ENCODE measurements at places on chromosomes 5 and 9.

DNA sequence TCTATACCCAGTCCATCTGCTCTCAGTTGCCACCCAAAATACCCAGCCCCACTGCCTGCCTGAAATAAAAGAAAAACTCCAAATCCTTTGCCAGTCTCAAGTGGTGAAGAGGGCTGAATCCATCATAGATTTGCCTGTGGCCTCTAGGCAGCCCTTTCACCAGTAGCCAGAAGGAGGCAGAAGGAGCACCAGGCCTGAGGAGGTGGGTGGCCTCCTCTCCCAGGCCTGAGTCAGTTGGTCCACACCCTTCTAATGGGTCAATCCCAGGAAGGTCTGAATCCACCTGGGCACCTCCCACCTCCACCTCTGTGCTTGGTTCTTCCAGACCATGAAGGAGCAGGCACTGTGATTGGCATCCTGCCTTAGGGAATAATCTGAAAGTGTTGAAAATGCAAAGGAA is 97.0 kb downstream of the DAPK1 start:
- DNase-seq = no peak

DNA sequence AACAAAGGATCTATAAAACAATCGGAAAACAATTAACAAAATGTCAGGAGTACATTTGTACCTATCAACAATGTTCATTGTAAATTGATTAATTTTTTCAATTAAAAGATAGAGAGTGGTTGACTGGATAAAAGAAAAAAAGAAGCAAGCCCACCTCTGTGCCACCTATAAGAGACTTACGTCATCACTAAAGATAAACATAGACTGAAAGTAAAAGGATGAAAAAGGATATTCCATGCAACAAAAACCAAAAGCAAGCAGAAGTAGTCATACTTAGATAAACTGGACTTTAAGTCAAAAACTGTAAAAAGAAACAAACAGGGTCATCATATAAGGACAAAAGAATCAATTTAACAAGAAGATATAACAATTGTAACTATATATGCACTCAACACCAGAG is 197.4 kb downstream of the RASEF start:
- no peak for DNase-seq

- no peak for DNase-seq
These were observed 588.8 kb downstream of the PRELID2 start for GRCh38 chr5:145246379-145246778.

DNA sequence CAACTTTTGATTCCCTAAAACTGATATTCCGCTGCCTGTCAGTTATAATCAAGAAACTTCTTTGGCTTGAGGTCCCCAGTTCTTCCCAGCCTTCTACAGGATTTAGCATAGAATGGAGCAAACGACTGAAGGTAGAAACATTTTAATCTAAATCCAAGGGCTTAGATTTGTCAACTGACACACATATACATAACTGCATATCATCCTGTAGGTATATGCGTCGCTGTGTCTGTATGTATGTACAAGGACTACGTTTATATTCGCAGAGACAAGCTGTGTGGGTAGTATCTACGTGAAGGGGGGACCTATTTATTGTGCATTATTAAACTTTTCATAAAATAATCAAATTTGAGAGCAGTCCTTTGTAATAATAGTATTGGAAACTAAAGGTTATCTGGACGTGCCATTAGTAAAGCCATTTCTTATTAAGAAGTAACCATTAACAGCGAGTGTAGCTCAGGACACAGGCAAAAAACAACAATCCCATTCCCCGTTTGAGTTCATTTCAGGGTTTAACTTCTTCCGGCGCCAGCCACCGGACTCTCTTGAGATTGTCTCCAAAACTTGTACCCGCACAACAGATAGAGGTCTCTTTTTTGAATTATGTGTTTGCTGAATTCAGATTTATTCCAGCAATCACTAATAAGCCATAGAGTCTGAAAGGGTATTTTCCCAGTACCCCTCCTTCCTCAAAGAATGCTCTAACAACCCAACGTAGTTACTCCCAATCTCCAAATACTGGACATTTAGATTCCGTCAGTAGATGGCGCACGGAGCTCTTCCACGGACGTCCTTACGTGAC is 2.1 kb upstream of the MLLT3 start:
- no peak for DNase-seq

- DNase-seq = no peak
These were observed 187.1 kb upstream of the RPS23 start for GRCh38 chr5:82465235-82465634.

GRCh38 chr5:114038756-114039155 is 323.1 kb upstream of the KCNN2 start:
- DNase-seq = no peak

- DNase-seq = no peak
These were observed 22.1 kb downstream of the NTRK2 start for GRCh38 chr9:84691634-84692033.

- DNase-seq = no peak
These were observed 29.6 kb upstream of the CNOT6 start for GRCh38 chr5:180464603-180464970.

GRCh38 chr5:159628703-159629102 is 287.6 kb upstream of the ADRA1B start:
- no peak for DNase-seq

DNA sequence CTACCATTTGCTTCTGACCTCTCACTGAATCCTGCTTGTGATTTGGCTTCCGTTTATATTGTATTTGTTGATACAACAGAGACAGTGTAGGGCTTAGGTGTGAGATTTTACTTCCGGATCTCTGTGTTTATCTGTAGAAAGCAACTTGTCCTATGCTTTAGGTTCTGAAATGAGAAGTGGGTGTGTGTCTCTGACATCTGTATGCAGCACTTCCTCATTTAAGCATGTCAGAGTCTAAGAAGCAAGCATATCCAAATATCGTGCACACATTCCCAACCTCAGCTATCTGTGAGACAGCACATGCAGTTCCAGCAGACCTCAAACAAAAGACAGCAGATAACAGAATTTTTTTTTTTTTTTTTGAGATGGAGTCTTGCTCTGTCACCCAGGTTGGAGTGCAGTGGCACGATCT is 16.3 kb downstream of the KLF9 start:
- DNase-seq = no peak

- no peak for DNase-seq
These were observed 12.2 kb upstream of the SLC22A4 start for GRCh38 chr5:132281856-132282614.

DNA sequence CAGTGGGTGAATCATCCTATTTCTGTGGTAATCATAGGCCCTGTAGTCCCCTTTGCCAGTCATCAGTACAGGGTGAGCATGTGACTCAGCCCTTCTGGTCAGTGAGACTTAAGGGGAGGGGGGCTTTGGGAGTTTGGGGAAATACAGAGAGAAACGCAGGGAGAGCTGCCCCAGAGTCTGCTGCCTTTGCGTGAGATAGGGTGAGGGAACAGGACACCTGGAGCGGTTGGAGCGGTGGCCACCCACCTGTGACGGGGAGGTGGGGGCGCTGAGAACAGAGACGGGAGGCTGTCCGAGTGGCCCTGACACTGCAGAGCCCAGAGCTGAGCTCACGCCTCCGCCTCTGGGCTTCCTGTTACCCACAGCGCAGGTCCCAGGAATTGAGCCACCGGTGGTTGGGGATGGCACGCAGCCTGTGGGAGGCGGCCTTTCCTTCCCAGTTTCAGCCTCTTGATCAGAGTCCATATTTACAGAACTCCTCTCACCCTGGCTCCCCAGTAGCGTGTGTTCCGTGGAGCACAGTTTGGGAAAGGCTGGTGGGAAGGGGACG is 92.0 kb upstream of the ERCC6L2 start:
- no peak for DNase-seq

GRCh38 chr5:58849921-58850667 is 267.2 kb downstream of the RAB3C start:
- DNase-seq = no peak

DNA sequence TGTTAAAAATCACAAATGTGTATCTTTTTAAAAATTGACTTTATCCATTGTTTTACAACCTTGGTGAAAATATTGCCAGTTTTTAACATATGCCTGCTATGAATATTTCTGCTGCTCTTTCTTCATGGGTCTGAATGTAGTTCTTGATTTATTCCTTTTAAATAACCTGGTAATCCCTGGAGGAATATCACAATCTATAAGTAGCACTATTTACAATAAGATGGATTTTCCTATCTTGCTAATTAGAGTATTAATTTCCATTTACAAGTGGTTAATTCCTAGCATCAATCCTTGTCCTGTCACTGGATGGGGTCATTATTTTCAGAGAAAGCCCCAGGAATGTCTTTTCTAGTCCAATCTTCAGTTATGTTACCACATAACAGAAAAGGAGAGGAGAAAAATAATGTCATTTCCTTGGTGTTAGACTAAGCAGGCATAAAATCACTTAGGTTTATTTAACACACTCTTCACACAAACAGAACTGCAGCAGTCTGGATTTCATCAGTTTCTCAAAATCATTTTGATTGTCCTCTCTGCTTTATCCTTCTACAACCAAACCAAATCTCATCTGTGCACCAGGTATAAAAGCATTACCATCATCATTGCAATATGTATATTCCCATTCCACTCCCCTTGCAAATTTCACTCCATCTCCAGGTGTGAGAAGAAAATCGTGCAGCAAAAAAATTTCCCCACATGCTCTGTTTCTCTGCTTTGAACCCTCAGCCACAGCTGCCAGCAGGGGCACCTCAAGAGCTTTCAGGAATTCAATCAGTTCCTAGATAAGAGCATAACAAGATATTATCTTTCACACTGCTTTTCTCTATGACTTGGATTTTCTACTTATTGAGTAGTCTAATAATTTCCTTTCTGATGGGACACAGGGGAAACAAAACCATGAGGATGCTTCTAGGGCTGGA is 204.1 kb downstream of the SEC61B start:
- no peak for DNase-seq

DNA sequence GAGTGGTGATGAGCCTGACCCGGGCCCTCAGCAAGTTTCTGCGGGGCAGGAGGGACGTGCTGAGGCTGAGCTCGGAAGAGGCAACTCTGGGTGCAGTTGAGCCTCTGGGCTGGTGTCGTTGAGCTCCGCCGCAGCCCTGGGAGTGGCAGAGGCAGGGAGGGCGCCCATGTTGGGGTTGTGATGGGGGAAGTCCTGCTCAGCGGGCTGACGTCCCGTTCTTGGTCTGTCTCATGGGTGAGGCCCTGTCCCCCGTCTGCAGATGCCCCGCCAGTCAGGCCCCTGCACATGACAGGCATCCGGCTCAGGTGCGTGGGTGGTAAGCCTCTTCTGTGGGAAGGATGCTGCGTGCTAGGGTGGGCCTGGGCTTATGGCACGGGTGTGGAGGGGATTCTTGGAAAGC is 64.3 kb downstream of the RXRA start:
- DNase-seq = peak; percentile 44

GRCh38 chr9:108642871-108643270 is 212.9 kb downstream of the ACTL7B start:
- DNase-seq = no peak

DNA sequence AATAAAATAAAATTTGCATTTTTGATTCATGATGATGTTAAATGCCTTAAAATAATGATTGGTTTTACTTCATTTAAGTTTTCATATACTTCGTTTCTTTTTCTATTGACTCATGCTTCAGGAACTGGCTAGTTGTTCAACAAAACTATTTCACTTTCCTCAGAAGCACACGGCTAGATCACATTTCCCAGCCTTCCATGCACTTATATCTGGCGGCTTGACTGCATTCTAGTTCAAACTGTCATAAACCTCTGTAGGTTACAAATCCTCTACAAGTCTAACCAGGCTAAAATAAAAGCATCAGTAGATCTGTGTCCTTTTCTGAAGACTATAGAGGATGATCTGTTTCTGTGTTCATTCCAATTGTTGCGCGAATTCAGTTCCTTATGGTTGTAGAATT is 46.3 kb upstream of the CNTLN start:
- DNase-seq = no peak

- no peak for DNase-seq
These were observed 1.4 kb downstream of the PBX3 start for GRCh38 chr9:125748446-125749099.

- no peak for DNase-seq
These were observed 122.4 kb downstream of the LRRC70 start for GRCh38 chr5:62701036-62701435.

- DNase-seq = no peak
These were observed 107.1 kb downstream of the PALM2AKAP2 start for GRCh38 chr9:109887079-109887478.

DNA sequence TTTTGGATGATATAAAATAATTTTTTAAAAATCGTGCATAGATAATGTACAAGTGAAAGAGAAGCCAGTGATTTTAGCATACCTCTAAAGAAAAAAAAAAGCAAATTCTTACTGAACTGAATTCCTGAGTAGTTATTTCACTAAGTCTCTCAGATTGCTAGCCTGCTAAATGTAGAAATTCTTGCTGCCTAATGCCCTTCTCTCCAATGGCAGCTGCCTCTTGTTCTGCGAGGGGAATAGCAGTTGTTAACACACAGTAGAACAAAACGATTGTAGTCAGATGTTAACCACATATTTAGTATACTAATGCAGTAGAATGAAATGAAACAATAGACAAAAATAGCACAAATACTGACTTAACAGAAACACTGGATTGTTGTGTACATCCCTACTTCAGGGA is 26.8 kb downstream of the SMAD5 start:
- DNase-seq = no peak

- DNase-seq = no peak
These were observed at the start of gene ZNF883 for GRCh38 chr9:113011911-113012381. ZNF883 (minus strand) TSS chr9:113012192.

- DNase-seq = no peak
These were observed 64.9 kb downstream of the MARCHF3 start for GRCh38 chr5:126965487-126965886.

DNA sequence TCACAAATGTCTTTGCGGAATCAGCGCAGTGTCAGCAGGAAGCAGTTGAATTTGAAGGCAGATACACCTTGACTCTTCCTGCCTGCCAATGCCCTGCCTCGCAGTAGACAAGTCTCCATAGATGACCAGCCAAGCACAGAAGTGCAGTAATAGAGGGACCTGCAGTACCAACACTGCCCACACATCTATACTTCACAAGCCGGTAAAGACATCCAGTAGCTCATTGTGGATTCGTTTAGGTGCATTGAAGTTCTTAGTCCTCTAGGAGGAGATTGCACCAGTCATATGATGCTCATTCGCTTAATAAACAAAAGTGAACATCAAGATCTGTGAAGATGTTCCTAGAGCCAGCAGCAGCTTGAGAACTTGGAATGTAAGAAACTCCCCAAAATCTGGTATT is 7.1 kb upstream of the IFNA2 start:
- no peak for DNase-seq

DNA sequence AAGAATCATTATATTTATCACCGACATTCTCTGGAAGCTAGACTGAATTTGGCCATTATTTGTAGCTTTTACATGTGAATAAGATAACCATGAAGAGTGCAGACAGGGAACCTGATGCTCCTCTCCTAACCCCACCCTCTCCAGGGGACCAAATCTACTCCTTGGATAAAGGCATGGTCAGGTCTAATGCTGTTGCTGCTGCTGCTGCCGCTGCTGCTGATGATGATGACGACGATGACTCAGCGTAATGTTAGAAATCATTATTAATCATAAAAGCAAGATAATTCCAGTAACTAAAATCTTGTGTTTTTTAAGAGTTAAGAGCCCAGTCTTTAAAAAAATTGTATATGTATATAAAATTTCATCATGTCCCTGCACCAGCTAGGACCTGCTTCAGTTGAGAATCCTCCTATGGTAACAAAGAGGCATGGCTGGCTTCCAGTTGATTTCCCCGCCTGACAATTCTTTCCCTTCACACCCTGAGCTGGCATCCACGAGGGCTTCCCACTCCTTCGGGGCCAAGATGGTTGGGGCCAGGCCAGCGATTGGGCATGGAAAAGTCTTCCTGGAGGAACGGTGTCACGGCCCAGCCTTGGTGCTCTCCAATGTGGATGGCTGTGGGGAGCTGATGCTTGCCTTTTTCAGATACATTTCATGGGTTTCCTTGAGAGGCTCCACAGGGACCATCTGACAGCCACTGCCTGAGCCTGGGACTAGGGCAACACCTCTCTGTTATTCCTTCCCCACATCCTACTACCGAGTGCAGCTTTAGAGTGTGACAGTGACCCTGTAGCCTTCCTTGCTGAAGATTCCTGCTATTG is 400.0 kb downstream of the CTNND2 start:
- DNase-seq = no peak
